ENCODE measurements at places on chromosomes 16 and 17. TPM values are rescaled to one million over a fixed set of nuclear protein-coding genes. Genes with fewer than 3 reads are reported as not detected.

Gene DLX4
- total RNA-seq, result not detected

DNA sequence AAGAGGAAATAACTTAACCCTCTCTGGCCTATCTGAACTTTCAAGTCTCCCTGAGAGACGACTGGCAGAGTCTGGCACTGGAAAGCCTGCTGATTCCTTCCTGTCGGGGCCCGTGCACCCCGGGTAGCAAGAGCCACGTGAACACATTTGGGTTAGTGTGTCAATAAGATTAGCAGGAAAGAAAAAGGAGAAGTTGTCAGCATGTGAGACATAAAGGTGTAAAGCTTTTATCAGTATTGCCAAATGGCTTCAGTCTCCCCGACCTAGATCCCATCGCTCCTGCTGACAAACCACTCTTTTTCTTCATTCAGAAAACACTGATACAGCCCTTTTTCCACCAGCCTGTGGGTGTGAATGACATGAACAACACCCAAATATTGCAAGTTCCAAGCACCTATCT is 74.4 kb downstream of the CCT6B start:
- DNase-seq, result no peak

Gene RAB26
- 0.11 TPM for total RNA-seq

Gene C16orf92
- not detected for total RNA-seq

Gene CCL11
- not detected for total RNA-seq

DNA sequence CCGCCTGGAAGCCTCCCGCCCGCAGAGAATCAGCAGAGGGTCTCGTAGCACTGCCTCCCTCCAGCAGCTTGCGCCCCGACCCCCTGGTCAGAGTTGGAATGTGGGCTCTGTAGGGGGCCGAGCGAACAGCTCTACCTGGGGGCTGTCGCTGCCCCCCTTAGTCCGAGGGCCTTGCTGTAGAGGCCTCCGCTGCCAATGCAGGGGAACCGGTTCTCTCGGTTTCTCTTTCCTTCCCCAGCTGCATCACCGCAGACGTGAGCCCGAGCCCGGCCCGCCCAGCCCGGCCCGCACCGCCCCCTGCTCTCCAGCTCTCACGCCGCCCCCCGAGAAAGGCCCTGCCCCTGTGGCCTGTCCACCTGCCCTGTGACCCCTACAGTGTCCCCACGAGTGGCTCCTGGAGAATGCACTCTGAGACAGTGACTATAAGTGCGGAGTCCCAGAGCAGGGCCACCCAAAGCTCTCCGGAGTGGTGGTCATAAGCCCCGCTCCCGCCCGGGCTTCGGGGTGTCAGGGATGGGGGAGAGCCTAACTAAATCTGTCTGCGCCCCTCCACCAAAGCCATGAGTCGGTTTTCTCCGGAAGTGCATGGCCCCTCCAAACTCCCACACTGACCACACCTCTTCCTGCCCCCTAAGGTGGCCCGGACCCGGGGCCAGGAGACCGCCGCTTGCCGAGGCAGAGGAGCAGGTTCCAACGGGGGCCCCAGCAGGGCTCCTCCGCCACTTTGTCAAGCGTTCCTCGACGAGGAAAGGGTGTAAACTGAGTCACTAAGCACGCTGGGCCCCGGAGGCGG is 1.7 kb downstream of the ARHGAP27 start:
- DNase-seq, result peak; percentile 33

DNA sequence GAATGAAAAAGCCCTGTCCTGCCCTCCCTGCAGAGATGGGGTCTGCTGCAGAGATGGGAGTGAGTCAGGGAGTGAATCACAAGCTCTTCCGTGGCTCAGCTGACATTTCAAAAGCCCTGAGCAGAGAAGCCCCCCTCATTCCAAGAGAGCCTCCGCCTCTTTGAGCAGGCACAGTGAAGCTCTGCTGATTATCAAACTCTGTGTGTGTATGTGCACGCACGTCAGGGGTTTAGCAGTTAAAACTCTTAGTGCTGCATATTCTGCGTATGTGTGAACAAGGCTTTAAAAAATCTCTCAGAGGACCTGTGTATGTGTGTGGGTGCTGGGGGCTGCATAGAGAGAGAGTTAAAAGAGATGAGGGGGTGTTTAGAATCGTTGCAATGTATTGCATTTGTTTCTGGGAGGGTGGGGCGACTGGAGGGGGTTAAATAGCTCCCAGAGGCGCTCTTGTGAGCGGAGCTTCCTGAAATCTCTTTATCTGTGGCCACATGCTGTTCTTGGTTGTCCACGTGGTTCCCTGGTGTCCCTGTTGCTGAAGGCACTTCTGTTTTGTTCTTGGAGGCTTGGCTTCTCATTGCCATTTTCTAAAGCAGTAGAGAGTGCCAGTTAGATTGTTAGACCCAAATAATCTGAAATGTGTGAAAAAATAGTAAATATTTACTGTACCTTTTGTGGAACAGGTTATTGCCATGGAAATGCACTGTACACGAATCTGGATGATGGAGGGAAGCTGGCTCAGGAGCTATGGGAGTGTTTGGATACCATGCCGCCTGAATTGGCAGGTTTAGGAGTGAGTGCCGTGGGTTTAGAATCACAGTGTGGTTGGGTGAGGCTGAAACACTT is 116.6 kb downstream of the PRKCB start:
- peak; percentile 65 for DNase-seq

Gene KRTAP17-1
- not detected for total RNA-seq

Gene ABCA3
- total RNA-seq, result 5.9 TPM

GRCh38 chr17:16484445-16485175 is 7.4 kb downstream of the LRRC75A start:
- DNase-seq, result no peak

DNA sequence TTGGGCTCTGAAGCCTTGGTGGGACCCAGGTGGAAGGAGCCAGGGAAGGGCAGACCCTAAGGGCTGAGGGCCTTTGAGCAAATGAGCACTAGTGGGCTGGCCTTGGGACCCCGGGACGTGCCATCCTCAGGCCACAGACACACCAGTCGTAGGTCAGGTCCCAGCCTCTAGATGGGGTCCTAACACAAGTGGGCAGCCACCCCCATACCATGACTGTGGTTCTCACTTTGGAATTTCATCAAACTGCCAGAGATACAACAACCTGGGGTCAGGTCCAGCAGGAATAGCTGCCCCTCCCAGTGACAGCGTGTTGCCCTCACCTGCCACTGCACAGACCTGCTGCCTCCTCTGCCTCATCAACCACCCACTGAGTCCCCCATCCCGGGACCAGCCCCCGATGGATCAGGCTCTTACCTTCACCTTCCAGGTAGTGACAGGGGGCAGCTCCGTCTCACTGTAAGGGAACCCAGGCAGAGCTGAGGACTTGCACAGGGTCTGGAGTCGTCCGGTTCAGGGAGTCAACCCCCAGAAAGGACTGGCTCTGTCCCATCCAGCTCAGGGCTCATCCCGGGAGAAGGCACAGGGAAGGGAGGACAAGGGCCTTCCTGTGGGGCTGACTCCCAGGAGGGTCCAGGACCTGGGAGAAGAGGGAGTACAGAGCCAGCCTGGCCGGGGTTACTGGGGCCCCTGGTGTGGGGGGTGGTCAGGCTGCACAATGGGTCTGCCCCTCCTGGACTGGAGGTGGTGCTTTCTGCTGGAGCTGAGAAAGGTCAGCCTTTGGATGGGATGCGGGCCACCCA is 40.0 kb downstream of the LGALS9 start:
- no peak for DNase-seq

Gene HSF5
- total RNA-seq, result 0.06 TPM

- DNase-seq, result peak; percentile 66
These were observed 74.0 kb downstream of the N4BP1 start for GRCh38 chr16:48535831-48536613.

- DNase-seq, result no peak
These were observed 43.0 kb upstream of the TAC4 start for GRCh38 chr17:49890852-49891251.

Gene CA7
- total RNA-seq, result not detected

DNA sequence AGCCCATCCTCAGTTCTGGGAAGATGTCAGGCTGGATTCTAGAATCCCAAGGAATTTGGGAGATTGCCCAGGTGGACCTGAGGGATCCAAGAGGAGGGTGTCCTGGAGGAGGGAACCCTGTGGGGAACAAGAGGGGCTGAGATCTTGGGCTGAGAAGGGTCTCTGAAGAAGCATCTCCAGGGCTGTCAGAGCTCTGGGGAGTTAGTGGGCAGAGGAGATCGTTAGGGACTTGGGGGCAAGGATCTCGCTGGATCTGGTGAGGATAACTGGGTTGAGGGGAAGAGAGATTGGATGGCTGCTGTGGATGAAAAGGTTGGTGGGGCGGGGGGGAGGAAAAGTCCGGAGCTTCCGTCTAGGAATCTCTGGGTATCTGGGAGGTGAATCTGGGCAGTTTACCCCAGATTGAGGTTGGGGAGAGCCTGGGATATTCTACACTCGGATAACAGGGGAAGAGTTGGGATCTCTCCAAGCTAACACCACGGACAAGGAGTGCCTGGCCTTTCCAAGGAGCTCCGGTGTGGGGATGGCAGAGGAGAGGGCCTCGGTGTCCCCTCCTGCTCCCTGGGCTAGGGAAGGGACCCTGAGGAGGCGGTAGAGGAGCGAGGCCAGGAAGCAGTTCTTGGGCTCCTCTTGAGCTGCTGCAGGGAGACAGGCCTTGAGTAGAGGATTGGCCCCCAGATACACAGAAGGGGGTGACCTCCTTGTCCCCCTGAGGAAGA is 1.7 kb downstream of the FBXL19 start:
- no peak for DNase-seq

Gene VMO1
- total RNA-seq, result not detected

Gene GPRC5C
- total RNA-seq, result 53.5 TPM

- DNase-seq, result no peak
These were observed 232.0 kb downstream of the SNX29 start for GRCh38 chr16:12208341-12209035.

DNA sequence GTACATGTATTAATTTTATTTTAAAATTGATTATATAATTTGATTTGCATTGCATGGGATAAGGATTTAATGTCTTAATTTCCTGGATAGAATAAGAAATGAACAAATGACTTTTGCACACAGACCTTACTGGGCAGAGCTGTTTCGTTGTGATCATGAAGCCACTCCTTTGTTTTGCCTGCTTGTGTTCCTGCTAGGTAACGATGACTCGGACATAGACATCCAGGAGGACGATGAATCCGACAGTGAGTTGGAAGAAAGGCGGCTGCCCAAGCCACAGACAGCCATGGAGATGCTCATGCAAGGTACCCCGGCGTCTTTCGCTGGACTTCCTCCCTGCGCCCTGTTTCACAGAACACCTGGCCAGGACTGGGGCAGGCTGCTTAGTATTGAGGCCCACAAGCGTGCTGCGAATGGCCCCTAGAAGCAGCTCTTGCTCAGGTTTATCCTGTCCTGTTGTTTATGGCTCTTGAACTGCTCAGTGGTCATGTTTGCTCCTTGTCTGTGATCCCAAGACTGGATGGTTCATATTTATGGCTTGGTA is 29.6 kb downstream of the CLUAP1 start:
- DNase-seq, result no peak

DNA sequence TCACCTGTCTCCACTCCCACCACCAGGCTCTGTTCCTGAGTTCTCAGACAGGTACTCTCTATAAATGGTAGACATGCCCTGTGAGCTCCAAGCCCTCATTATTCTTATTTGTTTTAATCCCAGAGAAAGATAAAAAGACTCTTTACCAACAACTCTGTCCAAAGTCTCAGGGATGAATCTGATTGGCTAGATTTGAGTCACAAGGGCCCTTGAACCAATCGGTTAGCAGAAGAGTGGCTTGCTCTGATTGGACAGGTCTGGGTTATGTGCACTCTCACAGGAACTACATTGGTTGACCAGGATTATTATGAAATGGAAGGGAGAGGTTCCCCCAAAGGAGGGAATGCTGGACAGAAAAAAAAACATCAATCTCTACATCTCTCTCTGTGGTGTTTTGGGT is 7.5 kb downstream of the COTL1 start:
- no peak for DNase-seq

- DNase-seq, result no peak
These were observed 8.4 kb downstream of the SDR42E1 start for GRCh38 chr16:82002831-82003230.

DNA sequence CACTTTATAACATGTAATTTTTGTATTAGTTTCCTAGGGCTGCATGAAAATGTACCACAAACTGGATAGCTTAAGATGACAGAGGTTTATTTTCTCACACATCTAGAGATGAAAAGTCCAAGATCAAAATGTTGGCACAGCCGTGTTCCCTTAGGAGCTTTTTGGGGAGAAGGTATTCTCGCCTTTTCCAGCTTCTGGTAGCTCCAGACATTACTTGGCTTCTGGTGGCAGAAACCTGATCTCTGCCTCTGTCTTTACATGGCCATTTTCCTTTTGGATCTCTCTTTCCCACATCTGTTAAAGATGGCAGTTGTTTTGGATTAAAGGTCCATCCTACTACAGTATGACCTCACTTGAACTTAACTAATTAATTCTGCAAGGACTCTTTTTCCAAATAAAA is 885.7 kb upstream of the CDH8 start:
- DNase-seq, result no peak

- DNase-seq, result peak; percentile 40
These were observed at the start of gene ZNF469 for GRCh38 chr16:88382491-88383400. Gene ZNF469, plus strand, starts transcription at chr16:88382959. Its CDS starts 44,512 bp downstream, at chr16:88427471.

- DNase-seq, result peak; percentile 92
These were observed 6.9 kb downstream of the PLLP start for GRCh38 chr16:57277586-57277985.

- DNase-seq, result no peak
These were observed 243.1 kb downstream of the SEC14L1 start for GRCh38 chr17:77383613-77384608.

DNA sequence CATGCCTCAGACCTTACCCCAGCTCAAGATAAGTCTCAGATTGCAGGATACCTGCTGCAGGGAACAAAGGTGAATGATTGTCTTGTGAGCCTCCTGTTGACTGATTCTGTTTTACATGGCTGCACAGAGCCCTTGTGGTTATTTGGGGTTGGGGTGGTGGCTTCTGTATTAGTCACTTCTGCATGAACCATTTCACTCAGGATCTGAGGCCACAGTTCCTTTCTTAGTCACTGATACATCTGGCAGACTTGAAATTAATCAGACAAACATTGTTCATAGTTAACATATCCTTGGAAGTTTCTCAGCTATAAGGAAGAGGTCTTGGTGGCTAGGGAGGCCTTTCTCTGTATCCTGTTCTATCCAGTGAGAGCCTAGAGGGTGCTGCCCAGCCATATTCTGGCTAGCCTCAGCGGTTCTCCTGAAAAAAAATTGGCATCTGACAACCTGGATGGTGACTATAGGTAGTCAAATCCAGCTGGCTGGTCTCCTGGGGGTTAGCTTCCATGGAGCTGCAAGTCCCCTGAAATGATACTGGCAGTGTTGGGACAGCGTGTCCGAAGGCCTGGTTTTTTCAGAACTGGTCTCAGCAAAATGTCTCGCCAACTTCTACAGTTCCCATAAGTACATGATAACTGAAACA is 8.4 kb upstream of the PLK1 start:
- peak; percentile 62 for DNase-seq

Gene ANKS4B
- total RNA-seq, result not detected

Gene COASY
- 19.6 TPM for total RNA-seq
